ENCODE measurements at places on chromosomes 6 and 20.

- no peak for DNase-seq
These were observed 11.3 kb downstream of the MDFI start for GRCh38 chr6:41649596-41649995.

- DNase-seq = no peak
These were observed 668 bp downstream of the PKIB start for GRCh38 chr6:122610690-122611455.

DNA sequence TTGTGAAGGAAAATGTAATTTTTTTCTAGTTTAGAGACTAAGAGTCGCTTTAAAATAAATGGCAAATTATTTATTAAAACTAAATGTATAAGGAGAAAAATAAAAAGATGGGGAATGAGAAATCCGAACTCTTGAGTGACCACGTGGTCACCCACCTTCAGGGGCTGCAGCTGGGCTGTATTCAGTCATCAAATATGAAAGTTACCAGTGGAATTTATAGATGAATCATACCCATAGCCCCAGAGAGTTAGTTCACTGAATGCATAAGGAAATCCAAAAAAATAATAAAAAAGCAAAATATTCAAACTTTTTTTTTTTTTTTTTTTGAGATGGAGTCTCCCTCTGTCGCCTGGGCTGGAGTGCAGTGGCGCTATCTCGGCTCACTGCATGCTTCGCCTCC lies 947.7 kb upstream of the ADGRB3 start:
- DNase-seq = no peak

DNA sequence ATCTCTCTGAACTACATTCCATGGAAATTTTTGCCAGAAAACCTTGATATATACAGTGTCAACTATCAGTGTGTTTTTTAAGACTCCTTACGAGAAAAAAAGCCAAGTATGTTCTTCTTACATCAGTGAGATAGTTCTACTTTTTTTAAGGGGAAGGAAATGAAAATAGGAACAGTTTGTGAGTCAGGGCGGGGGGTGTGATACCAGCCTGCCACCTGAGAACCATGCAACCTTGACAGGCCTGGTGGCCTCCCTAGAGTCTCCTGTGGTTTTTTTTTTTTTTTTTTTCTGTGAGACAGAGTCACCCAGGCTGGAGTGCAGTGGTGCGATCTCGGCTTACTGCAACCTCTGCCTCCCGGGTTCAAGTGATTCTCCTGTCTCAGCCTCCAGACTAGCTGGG lies 96.3 kb upstream of the GCM1 start:
- no peak for DNase-seq

DNA sequence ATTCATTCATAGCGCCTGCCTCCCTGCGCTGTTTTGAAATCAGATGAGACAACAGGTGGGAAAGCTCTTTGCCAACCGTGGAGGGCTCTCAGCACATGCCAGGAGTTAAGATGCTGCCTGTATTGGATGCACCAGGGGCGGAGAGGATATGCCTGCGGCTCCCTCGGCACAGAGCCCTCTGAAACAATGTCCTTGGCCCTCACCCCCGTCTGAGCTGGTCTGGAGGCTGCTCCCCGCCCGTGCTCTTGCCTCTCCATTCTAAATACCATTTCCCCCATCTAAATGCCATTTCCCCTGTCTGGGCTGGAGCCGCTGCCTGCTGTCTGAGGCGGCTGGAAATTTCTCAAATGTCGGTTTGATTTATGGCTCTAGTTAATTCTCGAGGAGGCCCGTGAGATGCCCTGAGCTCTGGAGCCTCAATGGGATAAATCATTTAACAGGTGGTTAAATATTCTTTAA lies 50.8 kb upstream of the MLN start:
- DNase-seq = no peak

- no peak for DNase-seq
These were observed 44.1 kb downstream of the TMEM14B start for GRCh38 chr6:10791673-10792072.

GRCh38 chr20:33685328-33686099 lies 671 bp downstream of the E2F1 start:
- DNase-seq = peak; percentile 5

DNA sequence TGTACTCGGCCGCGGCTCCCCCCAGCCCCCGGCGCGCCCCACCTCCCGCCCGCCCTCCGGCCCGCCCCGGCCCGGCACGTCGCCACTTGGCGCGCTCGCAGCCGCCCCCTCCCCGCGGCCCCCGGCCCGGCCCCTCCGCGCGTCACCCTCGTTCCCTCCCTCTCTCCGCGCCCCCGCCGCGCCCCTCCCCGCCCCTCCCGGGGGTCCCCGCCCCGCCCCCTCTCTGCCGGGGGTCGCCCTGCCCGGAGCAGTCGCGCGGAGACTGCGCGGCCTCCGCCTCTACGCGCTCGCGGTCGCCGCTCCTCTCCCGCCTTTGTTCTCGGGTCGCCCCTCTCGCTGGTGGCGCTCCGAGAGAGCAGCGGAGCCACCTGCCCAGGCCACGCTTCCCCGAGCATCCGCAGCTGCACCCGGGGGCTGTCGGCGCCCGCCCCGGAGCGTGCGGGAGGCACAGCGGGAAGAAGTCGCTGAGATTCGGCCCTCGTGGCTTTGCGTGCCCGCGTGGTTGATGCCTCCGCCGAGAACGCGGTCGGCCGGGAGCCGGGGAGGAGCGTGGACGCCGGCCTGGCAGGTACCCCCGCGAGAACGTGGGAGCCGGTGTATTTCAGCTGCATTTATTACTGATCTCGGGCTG lies at the start of gene PHF10:
PHF10 (minus strand) TSS at position 7 of the 631 bp plus-strand sequence. CDS start 569 bp downstream, outside the sequence.
- DNase-seq = no peak

GRCh38 chr6:136566007-136566487 lies 15.8 kb upstream of the MAP7 start:
- no peak for DNase-seq

DNA sequence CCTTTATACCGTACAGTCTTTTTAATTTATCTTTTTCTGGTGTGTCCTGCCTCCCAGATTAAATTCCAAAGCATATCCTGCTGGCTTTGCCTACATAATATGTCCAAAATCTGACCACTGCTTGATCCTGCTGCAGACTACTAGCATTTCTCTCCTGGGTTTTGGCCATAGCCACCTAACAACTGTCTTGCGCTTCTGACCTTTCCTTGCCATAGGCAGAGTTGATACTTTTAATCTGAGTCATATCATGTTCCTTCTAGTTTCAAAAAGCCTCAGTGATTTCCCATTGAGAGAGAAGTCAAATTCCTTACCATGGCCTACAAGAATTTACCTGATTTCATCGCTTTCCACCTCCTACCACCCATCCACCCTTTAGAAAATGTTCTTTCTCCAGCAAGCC lies 104.8 kb downstream of the BCKDHB start:
- DNase-seq = no peak

DNA sequence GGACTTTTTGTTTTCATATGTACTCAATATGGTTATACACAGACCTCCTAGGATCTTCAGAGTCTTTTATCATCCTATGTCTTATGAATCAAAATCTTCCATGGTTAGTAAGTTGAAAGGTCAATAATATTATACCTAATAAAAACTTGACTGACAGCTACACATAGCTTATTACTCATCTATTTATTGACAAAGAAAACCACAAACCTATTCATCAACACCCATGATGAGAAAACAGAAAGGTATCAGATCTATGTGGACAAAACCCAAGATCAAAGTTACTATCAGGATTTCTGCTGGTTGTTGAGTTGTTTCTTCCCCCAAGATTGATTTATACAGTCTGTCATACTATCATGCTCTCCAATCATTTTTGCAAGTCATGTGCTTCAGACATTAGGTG lies 460.1 kb upstream of the MANEA start:
- DNase-seq = no peak

DNA sequence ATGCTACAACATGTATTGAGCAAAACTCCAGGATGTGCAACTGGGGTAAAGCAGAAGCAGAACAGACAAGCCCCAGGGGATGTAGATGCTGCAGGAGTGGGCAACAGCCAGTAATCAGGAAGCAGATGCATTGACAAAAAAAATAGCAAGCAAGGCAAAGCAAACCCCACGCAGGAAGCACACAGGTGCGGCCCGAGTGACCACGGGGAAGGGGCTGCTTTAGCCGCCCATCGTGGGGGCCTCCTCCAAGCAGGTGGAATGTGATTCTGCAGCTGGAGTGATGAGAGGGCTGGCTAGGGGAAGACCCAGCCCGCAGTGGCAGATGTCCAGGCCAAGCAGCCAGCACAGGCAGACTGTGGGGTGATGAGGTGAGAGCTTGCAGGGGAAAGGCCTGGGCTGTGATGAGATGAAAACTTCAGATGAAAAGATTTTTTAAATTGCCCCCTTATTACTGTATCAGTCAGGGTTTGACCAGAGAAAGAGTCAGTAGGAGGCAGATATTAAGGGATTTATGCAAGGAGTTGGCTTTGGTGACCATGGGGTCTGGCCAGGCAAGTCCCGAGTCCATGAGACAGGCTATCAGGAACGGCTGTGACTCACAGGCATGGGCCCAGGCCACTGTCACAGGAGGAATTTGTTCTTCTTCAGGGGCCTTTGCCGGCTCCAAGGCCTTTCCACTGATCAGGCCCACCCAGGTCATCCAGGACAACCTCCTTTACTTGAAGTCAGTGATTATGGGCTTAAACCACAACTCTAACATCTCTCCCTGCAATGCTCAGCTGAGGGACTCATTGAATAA lies 207.6 kb downstream of the ANKRD60 start:
- peak; percentile 48 for DNase-seq

- DNase-seq = no peak
These were observed 3.4 kb downstream of the HSPA1B start for GRCh38 chr6:31830886-31831335.

- DNase-seq = no peak
These were observed 97.3 kb upstream of the SGK1 start for GRCh38 chr6:134415194-134415593.

GRCh38 chr20:24698706-24699206 lies 229.3 kb downstream of the SYNDIG1 start:
- DNase-seq = no peak

DNA sequence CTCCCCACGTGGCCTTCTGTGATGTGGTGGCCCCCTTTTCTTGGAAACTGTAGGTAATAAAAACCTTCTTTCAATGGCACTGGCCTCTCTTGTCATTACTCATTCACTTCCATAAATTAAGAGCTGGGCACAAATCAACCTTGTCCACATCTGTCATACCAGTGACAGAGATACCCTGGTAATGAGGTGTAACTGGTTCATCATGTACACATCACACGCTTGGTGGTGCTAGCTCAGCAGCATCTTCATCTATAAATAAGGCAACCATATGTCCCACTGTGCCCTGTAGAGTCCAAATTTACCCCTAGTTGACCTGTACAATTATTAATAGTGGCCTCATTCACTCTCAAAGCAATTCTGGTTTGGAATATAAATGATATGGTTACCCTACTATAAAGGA lies 245.6 kb downstream of the HIVEP2 start:
- no peak for DNase-seq

DNA sequence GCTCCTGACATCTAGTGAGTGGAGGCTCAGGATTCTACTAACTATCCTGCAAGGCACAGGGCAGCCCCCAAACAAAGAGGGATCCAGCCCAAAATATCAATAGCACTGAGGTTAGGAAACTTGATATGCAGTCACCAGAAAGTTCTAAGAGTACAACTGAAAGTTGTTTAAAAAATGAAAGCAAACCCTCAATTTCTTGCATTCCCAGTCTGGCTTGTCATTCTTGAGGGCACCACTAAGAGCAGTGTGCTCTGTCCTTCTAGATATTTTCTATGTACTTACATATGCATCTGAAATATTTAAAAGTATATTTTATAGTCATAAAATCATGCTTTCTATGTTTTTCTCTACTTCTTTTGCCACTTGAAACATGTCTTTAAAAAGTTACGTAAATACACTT lies 35.9 kb downstream of the CST8 start:
- no peak for DNase-seq

- peak; percentile 59 for DNase-seq
These were observed 25.6 kb downstream of the WRNIP1 start for GRCh38 chr6:2790588-2791449.

DNA sequence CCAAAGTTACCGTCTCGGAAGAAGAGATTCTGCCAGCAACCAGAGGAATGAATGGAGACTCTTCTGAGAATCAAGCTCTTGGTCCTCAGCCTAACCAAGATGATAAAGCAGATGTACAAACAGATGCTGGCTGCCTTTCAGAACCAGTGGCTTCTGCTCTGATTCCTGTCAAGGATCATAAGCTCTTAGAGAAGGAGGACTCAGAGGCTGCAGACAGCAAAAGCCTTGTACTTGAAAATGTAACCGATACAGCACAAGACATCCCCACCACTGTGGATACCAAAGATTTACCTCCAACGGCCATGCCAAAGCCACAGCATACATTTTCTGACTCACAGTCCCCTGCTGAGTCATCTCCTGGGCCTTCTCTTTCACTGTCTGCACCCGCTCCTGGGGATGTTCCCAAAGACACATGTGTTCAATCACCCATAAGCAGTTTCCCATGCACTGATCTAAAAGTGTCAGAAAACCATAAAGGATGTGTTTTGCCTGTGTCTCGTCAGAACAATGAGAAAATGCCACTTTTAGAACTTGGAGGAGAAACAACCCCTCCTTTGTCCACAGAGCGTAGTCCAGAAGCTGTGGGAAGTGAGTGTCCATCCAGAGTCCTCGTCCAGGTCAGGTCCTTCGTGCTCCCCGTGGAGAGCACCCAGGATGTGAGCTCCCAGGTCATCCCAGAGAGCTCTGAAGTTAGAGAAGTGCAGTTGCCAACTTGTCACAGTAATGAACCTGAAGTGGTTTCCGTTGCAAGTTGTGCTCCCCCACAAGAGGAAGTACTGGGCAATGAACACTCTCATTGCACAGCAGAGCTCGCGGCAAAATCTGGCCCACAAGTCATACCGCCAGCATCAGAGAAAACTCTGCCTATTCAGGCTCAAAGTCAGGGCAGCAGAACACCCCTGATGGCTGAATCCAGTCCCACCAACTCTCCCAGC lies 109.6 kb downstream of the RTN4IP1 start:
- peak; percentile 95 for DNase-seq

GRCh38 chr6:159892053-159892452 lies 1.3 kb downstream of the MAS1 start:
- no peak for DNase-seq

DNA sequence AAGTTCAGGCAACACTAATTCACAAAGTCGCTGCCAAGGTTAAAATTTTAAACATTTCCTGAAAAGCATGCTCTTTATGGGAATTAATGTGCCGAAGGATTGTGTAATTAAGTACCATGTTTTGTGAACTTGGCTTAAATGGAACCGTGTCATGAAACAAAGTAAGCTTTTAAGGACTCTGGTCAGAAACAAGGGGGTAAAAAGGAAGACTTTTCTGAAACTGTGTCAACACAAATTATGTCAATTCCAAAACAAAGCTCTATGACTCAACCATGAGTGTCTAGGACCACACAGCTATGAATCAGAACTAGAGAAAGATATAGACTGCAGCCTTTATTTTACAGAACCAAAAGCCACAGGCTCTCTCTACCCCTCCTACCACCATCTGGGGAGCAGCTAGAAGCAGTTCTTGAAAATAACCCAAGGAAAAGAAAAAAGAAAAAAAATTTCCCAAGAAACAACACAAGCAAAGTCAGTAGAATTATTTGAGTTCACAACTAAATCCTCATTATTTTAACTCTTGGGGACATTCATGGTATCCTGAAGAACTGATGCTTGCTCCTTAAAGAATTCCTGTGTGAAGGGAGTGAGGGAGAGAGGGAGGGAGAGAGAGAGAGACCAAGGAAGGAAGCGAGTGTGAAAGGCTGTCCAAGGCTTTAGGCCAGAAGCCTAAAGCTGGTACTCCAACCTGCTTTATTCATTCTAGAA lies 81.9 kb downstream of the ZMYND8 start:
- DNase-seq = peak; percentile 88

GRCh38 chr6:42937548-42938427 lies 8.5 kb downstream of the CNPY3 start:
- no peak for DNase-seq
